ENCODE measurements at places on chromosomes 6 and 20.

DNA sequence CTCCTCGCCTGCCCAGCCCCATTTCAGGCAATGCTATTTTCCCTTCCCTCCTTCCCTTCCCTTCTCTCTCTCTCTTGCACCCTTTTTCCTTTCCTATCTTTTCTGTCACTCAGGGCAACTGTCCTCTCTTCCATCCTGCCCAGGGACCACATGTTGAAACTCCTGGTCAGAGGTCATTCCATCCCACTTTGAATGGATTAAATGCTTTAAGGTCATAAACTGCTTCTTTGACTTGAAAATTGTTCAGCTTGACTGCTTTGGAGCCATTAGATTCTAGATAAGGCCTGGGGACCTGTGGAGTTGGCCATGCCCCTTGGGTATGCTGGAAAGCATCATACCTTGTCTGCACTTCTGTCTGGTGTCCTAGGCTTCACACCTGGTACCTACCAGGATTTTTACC is 106.1 kb downstream of the DTNBP1 start:
- no peak for DNase-seq

DNA sequence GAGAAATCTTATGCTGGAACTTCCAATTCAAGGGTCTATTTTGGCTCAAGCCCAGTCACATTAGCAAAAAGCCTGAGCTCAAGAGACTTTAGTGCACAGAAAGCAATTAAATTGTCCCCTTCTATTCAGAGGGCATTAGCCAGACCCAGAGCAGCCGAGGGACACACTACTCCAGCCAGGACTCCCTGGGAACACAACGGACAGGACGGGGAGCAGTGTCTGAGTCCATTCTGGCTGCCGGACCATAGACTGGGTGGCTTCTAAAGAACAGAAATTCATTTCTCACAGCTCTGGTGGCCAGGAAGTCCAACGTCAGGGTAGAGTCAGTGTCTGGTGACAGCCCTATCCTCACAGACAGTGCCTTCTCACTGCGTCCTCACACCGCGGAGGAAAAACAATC is 78.4 kb downstream of the PRND start:
- no peak for DNase-seq

DNA sequence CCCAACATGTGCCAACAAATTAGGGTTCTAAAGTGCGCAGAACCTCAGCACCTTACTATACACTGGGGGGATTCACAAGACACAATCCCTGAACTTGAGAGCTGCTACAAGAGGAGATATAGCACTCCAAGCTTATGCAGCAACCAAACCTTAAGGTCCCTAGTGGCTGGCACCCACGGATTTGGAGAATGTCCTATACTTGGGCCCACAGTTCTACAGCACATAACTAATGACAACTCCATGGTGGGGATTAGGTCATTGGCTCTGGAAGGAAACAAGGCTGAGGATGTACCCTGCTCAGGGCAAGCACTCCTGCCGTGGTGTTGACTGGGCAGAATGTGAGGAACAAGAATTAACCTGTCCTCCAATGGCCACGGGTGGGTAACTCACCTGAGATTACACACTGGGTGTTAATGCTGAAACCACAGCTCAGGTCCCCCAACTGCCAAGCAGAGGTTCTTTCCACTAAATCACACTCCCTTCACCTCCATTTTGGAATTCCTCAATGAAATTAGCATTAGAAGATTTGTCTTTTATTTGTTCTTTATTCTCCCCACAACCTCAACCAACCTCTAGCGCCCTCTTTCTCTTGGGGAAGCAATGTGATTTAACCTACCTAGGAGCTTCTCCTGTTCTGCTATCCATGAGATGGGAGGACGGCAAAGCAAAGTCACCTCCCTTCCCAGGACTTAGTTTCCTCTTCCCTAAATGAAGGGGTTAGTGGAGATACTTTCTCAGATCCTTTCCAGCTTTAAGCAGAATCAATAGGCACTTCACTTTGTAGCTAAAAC is 32.0 kb downstream of the TRERF1 start:
- DNase-seq, result no peak

GRCh38 chr20:44540834-44541233 is 19.0 kb upstream of the SERINC3 start:
- DNase-seq, result peak; percentile 87

GRCh38 chr20:63821811-63822210 is 9.3 kb downstream of the ZBTB46 start:
- no peak for DNase-seq

GRCh38 chr6:169934699-169935347 is 183.4 kb downstream of the ERMARD start:
- DNase-seq, result no peak

DNA sequence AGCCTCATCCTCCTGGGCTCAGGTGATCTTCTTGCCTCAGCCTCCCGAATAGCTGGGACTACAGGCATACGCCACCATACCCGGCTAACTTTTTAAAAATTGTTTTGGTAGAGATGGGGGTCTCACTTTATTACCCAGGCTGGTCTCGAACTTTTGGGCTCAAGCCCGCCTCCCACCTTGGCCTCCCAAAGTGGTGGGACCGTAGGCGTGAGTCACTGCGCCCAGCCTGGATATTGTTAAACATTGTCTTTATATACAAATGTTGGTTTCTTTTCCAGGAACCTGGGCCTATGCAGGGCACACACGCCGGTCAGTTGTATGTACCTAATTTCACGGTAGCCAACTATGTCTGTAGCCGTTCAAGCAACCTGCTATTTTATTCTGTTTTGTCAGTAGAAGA is 60.1 kb downstream of the SYNJ2 start:
- no peak for DNase-seq

- no peak for DNase-seq
Observed at GRCh38 chr6:158485431-158485830, 74.5 kb upstream of the TMEM181 start.

DNA sequence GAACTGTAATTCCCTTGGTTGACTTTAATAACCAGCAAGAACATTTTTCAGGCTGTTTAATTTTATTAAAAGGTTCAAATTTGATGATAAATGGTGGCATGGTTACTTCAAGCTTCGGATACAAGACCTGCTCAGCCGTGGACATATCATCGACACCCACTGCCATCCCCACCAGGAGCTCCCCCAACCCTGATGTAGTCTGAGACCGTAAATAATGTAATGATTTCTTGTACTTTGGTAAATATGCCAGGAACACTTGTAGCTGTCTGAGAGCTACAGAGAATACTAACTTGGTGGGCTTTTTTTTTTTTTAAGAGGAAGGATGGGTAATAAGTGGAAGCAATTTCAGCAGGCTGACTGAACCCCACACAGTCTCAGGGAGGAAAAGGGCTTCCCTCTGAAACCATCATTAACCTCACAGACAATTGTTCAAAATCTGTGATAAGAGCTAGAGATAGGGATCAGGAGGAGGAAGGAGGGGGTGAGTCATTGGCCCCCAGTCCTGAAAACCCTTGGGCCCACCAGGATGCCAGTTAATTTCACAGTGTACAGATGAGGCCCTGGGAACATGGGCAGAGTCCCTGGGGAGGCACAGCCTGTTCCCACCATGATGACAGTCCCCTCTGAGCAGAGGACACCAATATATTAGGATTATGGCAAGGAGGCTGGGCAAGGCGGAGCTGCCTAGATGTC is 56.0 kb downstream of the APCDD1L start:
- DNase-seq, result no peak

DNA sequence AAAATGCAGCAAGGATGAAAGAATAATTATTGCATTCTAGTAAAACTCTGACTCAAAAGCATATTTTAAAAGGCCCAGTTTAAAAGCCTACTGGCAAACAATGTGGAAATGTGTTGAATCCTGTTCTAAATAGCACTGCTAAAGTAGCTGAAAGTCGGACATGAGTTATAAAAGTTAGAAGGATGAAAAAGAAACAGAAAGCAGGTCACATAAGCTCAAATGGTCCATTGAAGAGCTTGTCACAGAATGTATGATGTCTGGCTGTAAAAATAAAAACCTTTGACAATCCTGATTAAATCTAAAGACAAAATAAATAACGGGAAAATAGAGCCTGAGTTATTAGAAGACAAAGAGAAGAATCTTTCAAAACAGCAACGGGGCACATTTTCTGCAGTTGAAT is 218.6 kb upstream of the UFL1 start:
- DNase-seq, result no peak

GRCh38 chr6:44653761-44654218 is 266.3 kb downstream of the CDC5L start:
- no peak for DNase-seq

GRCh38 chr6:135161411-135162395 is 19.4 kb upstream of the MYB start:
- no peak for DNase-seq

GRCh38 chr6:147689398-147689797 is 180.9 kb downstream of the SAMD5 start:
- peak; percentile 16 for DNase-seq

- DNase-seq, result no peak
Observed at GRCh38 chr6:18203786-18204185, 48.6 kb downstream of the KDM1B start.

GRCh38 chr6:14290772-14291330 is 173.3 kb downstream of the CD83 start:
- no peak for DNase-seq

GRCh38 chr6:25436760-25437159 is 157.6 kb downstream of the CARMIL1 start:
- no peak for DNase-seq

DNA sequence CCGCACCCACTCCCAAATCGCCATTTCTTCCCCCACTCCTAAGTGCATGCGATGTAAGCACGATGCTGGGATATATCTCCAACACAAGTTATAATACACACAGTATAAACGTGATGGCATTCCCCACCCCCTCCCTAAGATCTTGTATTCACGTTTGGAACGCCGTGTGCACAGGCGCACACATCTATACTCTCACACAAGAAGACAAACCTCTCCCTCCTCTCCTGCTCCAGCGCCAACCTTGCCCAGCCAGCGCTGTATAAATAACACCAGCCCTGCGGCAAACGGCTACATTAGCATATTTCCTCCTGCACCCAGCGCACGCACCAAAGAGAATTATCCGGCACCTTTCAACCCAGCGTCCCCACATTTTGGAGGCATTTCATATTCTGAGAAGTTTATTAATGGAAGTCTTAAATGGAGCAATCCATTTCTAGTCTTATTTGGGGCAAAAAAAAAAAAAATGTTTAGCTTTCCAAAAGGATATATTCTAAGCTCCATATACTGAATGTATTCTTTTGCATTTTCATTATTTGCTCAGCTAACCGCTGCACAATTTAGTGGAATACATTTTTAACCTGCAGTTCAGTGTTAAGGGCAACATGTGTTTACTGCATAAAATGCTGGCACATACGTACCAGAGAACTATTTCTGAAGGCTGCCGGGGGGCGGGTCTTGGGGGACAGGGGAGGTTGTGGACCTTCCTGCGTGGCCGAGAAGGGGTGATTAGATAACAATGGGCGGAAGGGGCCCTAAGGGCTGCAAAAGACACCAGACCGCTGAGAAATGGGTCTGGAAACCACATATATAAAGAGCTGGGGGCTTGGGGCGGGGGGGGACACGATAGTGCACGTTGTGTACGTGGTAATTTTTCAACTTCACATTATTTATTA is 1.1 kb upstream of the SLC22A23 start:
- no peak for DNase-seq

DNA sequence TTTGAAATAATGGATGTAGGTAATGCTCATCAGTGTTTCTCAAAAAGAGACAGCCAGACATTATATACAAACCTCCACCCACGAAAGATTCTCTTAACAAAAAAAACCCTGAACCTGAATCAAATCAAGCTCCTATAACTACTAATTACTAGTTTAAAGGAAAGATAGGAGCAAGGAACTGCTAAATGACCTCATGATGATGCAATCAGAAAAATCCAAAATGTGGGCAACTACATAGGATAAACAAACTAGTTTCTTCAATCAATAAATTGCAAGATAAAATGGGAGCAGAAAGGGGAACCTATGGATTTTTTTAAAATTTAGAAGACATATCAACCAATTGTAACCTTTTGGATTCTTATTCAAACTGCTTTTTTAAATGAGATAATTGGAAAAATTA is 43.2 kb upstream of the TMEM30A start:
- DNase-seq, result no peak

- no peak for DNase-seq
Observed at GRCh38 chr6:137709424-137710236, 157.4 kb upstream of the TNFAIP3 start.

- no peak for DNase-seq
Observed at GRCh38 chr20:57414867-57415592, 23.8 kb downstream of the RBM38 start.

GRCh38 chr20:53708129-53708968 is 114.7 kb upstream of the ZNF217 start:
- DNase-seq, result no peak

- no peak for DNase-seq
Observed at GRCh38 chr20:556984-557383, 13.4 kb upstream of the CSNK2A1 start.

GRCh38 chr6:35419417-35419816 is 32.7 kb upstream of the FANCE start:
- no peak for DNase-seq

DNA sequence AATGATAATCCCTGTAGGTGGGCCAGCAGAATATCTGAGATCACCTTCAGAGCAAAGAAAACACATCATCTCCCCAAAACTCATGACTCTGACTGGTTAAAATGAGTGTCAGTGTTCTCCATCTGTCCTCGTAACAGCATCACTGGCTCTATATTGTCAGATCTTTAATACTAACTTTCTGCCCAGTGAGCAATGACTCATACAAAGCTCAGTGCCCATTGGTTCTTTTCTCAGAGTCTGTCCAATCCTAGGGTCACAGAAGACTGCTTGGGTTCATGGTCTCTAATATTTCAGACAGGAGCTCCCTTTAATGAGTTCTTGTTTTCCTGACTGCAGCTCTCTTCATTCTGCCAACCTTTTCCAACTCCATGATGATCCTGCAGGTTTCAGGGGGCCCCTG is 36.4 kb downstream of the HLA-DPB1 start:
- DNase-seq, result peak; percentile 30

- no peak for DNase-seq
Observed at GRCh38 chr20:9112541-9113515, 43.9 kb downstream of the PLCB4 start.

- no peak for DNase-seq
Observed at GRCh38 chr6:159819932-159820640, 20.0 kb downstream of the PNLDC1 start.

- DNase-seq, result no peak
Observed at GRCh38 chr6:103534095-103534494, 1325.6 kb downstream of the HACE1 start.

DNA sequence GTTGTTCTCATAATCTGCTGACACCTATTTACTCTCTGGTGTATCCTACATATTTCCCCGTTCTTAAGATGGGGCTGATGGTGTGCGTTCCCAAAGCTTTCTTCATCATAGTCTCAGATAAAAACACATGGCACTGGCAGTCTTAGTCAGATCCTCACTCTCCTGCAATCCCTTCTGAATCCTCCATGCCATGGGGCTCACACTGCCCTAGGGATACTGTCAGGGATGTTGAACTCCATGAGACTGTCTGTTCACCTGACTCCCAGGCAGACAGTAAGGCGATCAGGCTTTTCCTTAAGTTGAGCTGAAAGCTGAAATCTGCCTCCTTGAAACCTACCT is 76.0 kb downstream of the SLX4IP start:
- DNase-seq, result no peak

GRCh38 chr20:37992802-37993409 is 40.4 kb downstream of the TTI1 start:
- peak; percentile 23 for DNase-seq

- DNase-seq, result no peak
Observed at GRCh38 chr6:129713806-129714333, 3.9 kb upstream of the ARHGAP18 start.

Data from RKO (cell line).